Thymus (tissue), 14 donors: ENCODE measurements at places on chromosomes 2 and 18. TPM values are rescaled to one million over a fixed set of nuclear protein-coding genes. Genes with fewer than 3 reads are reported as not detected.

DNA sequence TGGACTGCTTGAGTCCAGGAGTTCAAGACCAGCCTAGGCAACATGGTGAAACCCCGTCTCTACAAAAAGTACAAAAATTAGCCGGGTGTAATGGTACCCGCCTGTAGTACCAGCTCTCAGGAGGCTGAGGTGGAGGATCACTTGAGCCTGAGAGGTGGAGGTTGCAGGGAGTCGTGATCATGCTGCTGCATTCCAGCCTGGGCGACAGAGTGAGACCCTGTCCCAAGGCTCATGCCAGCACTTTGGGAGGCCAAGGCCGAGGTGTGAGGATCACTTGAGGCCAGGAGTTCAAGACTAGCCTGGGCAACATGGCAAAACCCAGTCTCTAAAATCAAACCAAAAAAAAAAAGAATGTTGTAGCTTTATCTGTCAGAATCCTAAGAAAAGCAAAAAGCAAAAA, 25.4 kb downstream of the SMC6 start:
- no peak overlapping the region for H3K4me3 ChIP-seq
- H3K36me3 ChIP-seq = peaks cover 8% of the 10 kb centered on the region
- no peaks in the 10 kb centered on the region for H3K27me3 ChIP-seq
- no peak for DNase-seq
- no peaks in the 10 kb centered on the region for H3K4me1 ChIP-seq

DNA sequence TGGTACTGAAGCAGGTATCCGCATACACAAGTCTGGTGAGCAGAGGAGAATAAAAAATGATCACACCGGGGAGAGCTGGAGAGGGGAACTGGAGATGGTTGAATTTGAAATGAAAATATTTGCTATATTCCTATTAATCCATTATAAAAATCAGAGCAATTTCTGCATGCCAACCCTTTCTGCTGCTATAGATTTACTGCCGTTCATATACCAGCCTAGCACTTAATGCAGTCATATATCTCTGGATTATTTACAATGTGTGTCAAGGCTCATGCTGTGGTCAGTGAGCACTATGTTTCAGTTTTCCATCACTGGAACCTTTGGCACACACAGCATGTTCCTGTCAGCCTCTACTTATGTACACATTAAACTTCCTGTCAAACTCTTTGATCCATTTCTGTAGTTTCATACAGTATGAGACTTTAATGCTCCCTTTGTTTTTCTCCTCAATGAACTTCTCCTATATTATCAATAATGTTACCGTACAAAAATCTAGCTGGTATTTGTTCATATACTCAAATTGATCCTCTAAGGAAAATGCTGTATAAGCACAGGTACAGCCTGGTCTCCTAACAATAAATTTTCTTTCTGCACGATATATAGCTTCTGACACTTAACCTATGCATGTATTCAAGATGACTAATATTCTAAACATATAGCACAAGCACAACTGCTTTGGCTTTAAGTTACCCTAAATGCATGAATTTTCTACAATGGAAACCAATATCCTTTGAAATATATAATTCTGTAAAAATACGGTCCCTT, 36.7 kb downstream of the FANCL start:
- H3K27me3 ChIP-seq = no peaks in the 10 kb centered on the region
- H3K36me3 ChIP-seq = no peaks in the 10 kb centered on the region
- H3K4me1 ChIP-seq = no peaks in the 10 kb centered on the region

DNA sequence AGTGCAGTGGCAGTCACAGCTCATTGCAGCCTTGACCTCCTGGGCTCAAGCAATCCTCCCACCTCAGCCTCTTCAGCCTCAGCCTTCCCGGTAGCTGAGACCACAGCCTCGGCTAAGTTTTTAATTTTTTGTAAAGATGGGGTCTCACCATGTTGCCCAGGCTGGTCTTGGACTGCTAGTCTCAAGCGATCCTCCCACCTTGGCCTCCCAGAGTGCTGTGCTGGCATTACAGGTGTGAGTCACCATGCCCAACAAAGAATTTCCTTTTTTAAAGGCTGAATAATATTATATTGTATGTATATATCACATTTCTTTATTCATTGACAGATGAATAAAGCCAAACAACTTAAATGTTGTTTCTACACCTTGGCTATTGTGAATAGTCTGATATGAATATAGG, 42.5 kb downstream of the MOB4 start:
- DNase-seq = no peak
- H3K4me1 ChIP-seq = no peaks in the 10 kb centered on the region
- peaks cover 35% of the 10 kb centered on the region for H3K36me3 ChIP-seq
- no peaks in the 10 kb centered on the region for H3K27me3 ChIP-seq
- H3K27ac ChIP-seq = no peak overlapping the region

- no peaks in the 10 kb centered on the region for H3K4me1 ChIP-seq
- no peaks in the 10 kb centered on the region for H3K27me3 ChIP-seq
- no peak for DNase-seq
- H3K4me3 ChIP-seq = no peak overlapping the region
- no peak overlapping the region for H3K27ac ChIP-seq
These were observed 434.2 kb downstream of the MEIS1 start for GRCh38 chr2:66869076-66869475.

GRCh38 chr18:67276638-67277037, 239.9 kb downstream of the DSEL start:
- no peak for DNase-seq
- no peak overlapping the region for H3K4me3 ChIP-seq
- no peaks in the 10 kb centered on the region for H3K27me3 ChIP-seq
- no peaks in the 10 kb centered on the region for H3K36me3 ChIP-seq

GRCh38 chr2:66794070-66794469, 359.1 kb downstream of the MEIS1 start:
- no peaks in the 10 kb centered on the region for H3K27me3 ChIP-seq
- no peaks in the 10 kb centered on the region for H3K4me1 ChIP-seq
- no peaks in the 10 kb centered on the region for H3K36me3 ChIP-seq
- no peak for DNase-seq
- no peak overlapping the region for H3K27ac ChIP-seq
- H3K4me3 ChIP-seq = no peak overlapping the region

GRCh38 chr18:65235966-65236624, 514.7 kb upstream of the CDH7 start:
- no peak for DNase-seq
- H3K27me3 ChIP-seq = no peaks in the 10 kb centered on the region
- H3K4me1 ChIP-seq = no peaks in the 10 kb centered on the region

GRCh38 chr2:108194409-108195132, 45.2 kb upstream of the SULT1C3 start:
- H3K27me3 ChIP-seq = no peaks in the 10 kb centered on the region
- H3K27ac ChIP-seq = no peak overlapping the region
- no peak for DNase-seq
- no peaks in the 10 kb centered on the region for H3K36me3 ChIP-seq
- no peaks in the 10 kb centered on the region for H3K4me1 ChIP-seq

GRCh38 chr2:6855860-6856547, 9.7 kb downstream of the CMPK2 start:
- no peak for DNase-seq
- H3K36me3 ChIP-seq = peaks cover 53% of the 10 kb centered on the region
- no peak overlapping the region for H3K27ac ChIP-seq
- H3K4me3 ChIP-seq = no peak overlapping the region
- H3K27me3 ChIP-seq = no peaks in the 10 kb centered on the region

DNA sequence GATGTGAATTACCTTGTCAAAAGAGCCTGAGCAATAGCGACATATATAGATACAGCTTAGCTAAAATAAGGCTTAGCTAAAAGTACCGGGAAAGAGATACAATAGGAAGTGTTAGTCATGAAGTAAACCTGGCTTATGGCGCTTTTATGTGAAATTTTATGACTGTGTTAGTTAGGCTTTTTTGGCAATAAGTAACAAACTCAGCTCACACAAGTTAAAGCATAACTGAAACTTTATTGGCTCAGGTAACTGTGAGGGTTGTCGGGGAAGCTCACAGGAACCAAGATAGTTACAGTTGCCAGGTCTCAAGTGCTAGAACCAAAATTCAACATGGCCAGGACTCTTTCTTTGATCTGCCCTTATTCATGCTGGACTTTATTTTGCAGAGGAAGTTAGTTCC, 925.0 kb upstream of the GYPC start:
- H3K27me3 ChIP-seq = no peaks in the 10 kb centered on the region
- no peak overlapping the region for H3K4me3 ChIP-seq
- H3K27ac ChIP-seq = no peak overlapping the region
- no peak for DNase-seq
- H3K36me3 ChIP-seq = no peaks in the 10 kb centered on the region

DNA sequence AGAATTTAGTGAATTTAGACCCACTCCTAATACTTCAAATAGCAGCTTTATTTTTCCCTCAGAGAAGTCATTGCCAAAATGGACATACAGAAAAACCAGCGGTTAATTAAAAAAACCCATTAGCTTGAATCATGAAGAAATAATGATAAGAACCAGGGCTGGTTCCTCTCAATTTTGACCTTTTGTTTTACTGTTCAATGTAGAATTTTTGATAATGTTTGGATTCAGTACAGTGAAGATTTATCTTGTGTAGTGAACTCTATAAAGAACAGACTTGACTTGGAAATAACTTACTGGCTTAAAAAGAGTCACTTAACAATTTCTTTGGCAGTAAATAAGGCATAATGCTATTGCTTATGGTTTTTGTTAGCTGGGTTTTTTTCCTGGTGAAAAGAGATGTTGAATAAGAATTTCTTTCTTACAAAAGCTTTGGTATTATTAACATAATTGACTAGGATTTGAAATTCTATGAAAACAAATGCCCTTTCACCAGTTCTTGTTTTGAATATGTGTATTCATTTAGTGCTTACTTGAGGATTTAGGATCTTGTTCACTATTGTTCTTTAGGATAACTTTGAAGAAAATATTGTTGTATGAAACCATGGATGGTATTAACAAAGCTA, 73.4 kb upstream of the ITPRID2 start:
- H3K27me3 ChIP-seq = no peaks in the 10 kb centered on the region
- DNase-seq = no peak
- H3K4me1 ChIP-seq = peaks cover 6% of the 10 kb centered on the region
- no peak overlapping the region for H3K27ac ChIP-seq
- H3K36me3 ChIP-seq = no peaks in the 10 kb centered on the region

- H3K4me3 ChIP-seq = no peak overlapping the region
- no peaks in the 10 kb centered on the region for H3K27me3 ChIP-seq
- H3K4me1 ChIP-seq = no peaks in the 10 kb centered on the region
- H3K36me3 ChIP-seq = no peaks in the 10 kb centered on the region
- no peak overlapping the region for H3K27ac ChIP-seq
These were observed 378.6 kb downstream of the MEIS1 start for GRCh38 chr2:66813525-66813924.

GRCh38 chr2:69279931-69280681, 106.9 kb downstream of the GFPT1 start:
- no peaks in the 10 kb centered on the region for H3K36me3 ChIP-seq
- H3K27me3 ChIP-seq = no peaks in the 10 kb centered on the region
- DNase-seq = no peak
- no peak overlapping the region for H3K27ac ChIP-seq

- peak overlapping the region; percentile 94 for H3K27ac ChIP-seq
- peaks cover 49% of the 10 kb centered on the region for H3K4me1 ChIP-seq
- H3K36me3 ChIP-seq = no peaks in the 10 kb centered on the region
- H3K4me3 ChIP-seq = no peak overlapping the region
- no peak for DNase-seq
These were observed 33.4 kb upstream of the ST3GAL5 start for GRCh38 chr2:85922199-85922598.

DNA sequence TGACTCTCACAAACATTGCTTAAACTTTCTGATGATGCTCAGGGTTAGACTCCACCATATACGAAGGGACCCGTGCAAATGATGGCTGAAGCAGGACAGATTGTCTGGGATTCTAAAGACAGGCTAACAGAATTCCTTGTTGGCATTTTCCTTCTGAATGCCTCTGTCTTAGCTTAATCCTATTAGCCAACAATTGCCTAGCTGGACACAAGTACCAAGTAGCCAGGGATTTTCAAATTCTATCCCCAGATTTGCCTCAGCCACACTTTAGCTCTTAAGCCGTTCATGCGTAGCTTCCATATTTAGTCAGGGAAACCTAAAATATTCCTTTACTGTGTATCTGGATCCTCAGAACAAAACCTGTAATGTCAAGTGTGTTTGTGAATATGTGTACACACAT, 40.0 kb downstream of the COL4A3 start:
- H3K4me1 ChIP-seq = no peaks in the 10 kb centered on the region
- H3K27ac ChIP-seq = no peak overlapping the region
- H3K27me3 ChIP-seq = no peaks in the 10 kb centered on the region
- H3K36me3 ChIP-seq = no peaks in the 10 kb centered on the region
- H3K4me3 ChIP-seq = no peak overlapping the region

GRCh38 chr18:68429111-68429510, 285.8 kb downstream of the TMX3 start:
- no peak overlapping the region for H3K4me3 ChIP-seq
- H3K4me1 ChIP-seq = no peaks in the 10 kb centered on the region
- no peaks in the 10 kb centered on the region for H3K27me3 ChIP-seq

DNA sequence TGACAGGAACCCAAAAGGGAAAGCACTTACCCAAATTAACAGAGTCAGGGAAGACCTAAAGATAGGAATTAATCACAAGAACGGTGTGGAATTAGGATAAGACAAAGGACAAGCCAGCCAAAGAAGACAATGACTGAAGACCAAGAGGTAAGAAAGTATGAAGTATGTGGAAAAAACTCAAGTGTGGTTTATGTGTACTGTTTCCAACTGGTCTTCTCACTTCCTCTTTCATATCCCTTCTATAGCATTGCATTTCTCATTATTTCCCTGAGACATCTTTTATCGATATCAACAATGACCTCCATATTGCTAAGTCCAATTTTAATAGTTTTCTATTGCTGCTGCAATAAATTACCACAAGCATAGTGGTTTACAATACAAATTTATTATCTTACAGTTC, 313.5 kb upstream of the SLC39A10 start:
- no peaks in the 10 kb centered on the region for H3K36me3 ChIP-seq
- no peak for DNase-seq
- no peak overlapping the region for H3K4me3 ChIP-seq
- H3K4me1 ChIP-seq = no peaks in the 10 kb centered on the region
- no peaks in the 10 kb centered on the region for H3K27me3 ChIP-seq
- no peak overlapping the region for H3K27ac ChIP-seq

DNA sequence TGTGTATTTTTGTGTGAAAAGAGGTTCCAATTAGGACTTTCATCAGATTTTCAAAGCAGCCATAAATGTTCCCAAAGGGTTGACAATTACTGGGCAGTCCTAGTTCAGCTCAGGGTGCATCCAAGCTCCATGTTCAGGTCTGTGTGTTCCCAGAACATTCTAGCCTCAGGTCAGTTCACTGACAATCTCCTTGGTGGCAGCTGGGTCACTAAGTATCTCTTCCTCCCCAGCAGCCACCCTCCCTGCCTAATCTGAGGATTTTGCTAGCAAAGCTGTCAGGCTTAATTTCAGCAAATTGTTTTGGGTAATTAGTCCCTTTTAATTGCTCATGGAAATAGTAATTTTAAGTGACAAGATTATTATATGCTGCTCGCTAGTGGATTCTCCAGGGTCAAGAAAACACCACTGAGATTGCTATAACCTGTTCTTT, 29.8 kb downstream of the UPP2 start:
- H3K4me3 ChIP-seq = no peak overlapping the region
- no peaks in the 10 kb centered on the region for H3K4me1 ChIP-seq
- H3K36me3 ChIP-seq = no peaks in the 10 kb centered on the region
- no peaks in the 10 kb centered on the region for H3K27me3 ChIP-seq
- no peak overlapping the region for H3K27ac ChIP-seq

SPP2 gene
- 0.05 TPM for total RNA-seq

EVX2 gene
- not detected for total RNA-seq

GALNT1 gene
- 44.8 TPM for total RNA-seq

C2orf80 gene
- not detected for total RNA-seq

AMER3 gene
- under 0.01 TPM for total RNA-seq

CCDC74B gene
- total RNA-seq = 2.9 TPM

CYP27C1 gene
- total RNA-seq = 0.05 TPM
